ENCODE measurements at places on chromosomes 7 and 10.

DNA sequence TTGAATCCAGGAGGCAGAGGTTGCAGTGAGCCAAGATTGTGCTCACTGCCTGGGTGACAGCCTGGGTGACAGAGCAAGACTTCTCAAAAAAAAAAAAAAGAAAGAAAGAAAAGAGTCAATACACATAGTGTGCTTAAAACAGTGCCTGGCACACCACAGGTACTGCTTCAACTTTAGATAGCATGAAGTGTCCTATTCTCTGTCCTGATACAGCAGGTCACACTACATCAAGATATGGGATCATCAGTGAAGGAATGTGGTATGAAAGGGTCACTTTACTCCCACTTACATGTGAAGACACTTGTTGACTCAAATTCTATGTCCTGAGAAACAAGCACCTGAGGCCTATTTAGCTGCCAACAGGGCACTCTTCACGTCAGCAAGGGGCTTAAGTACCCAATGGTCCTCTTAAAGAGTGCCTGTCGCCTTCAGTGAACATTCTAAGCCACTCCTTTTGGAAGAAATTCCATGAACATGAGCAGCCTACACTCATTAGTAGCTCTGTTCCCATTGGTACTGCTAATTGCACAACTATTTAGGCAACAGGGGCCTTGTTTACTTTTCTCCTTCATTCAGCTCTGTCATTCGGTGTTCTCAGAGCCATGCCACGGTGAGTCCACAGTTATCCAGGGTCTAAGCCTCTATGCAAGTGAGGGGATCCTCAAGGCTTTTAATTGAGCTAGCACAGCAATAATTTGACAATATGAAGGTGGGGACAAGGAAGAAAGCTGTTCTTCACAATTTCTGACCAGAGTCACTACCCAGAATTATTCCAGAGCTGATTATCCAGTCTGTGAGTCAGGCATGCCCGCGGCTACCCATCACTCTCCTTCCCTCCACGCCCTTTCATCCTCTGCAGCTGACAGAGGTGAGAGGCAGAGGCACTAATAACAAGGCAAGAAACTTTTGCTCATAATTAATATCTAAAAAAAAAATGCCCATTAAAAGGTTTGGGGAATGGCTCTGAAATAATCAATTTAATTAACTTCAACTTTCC lies 56.6 kb upstream of the PTN start:
- DNase-seq = no peak

DNA sequence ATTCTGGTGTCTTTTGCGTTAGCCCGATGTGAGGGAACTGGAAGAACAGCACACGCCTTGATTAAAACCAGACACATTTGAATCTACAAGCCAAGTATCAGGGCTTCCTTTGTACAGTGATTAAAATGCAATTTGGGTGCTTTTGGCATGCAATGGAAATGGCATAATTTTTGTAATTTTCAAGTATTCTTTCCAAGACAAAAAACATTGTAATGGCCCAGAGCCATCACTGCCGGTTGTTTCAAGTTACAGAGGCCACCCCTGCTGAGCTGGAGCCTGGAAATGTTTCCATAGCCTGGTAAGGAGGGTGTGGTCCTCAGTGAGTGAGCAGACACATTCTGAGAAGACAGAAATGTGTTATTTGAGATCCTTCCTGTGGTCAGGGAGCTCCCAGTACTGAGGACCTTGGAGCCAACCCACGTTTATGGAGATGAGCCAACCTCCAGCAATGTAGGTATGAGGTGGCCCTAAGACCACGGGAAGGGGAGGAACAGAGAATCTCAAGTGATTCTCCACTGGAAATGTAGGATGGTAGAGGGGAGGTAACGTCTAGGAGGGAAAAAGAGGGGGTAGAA lies 20.9 kb downstream of the TEX36 start:
- DNase-seq = peak; percentile 91

- peak; percentile 39 for DNase-seq
Observed at GRCh38 chr7:116380025-116380424, 119.5 kb upstream of the CAV2 start.

DNA sequence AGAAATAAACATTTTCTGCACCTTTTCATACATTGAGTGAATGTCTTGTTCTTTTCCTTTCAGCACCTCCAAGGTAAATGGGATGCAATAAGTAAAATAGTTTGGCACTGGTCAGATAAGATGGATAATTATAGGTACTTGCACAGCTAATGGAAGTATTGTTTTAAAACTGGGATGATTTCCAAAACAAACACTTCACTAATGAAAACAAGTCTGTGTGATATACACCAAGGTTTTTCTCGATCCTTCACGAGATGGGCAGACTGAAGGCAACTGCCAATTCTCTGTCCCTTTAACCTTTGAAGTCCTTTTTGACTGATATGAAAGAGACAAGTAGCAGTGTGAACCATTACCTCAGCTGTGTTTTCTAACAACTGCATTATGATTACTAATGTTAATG lies 423.8 kb downstream of the GFRA1 start:
- DNase-seq = no peak

GRCh38 chr7:112381311-112382091 lies 68.8 kb upstream of the IFRD1 start:
- no peak for DNase-seq

DNA sequence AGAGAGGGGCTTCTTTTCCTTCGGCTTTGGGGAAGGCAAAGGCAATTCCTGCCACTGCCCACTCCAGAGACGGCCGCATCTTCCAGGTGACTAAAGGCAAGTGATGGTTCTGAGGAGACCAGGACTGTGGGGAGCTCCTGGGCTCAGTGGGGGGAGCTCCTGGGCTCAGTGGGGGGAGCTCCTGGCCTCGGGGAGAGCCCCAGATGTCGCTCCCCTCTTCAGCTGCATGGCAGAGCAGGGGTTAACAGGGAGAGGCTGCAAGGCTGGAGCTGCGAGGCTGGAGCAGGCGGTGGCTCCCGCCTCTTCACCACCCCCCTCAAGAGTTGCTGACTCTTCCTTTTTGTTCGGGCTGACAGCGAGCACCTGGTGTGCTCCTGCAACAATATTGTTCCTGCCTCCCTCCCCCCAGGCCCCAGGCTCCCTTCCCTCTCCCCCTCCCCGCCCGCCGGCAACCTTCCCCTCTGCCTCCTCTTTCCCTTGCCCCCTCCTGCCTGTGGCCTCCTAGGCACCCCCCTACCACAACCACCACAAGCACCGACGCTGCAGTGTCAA lies 56.3 kb upstream of the LBX1 start:
- DNase-seq = no peak

GRCh38 chr7:542713-543500 lies 23.3 kb upstream of the PDGFA start:
- peak; percentile 49 for DNase-seq

GRCh38 chr10:97149079-97149531 lies 36.7 kb downstream of the SLIT1 start:
- DNase-seq = no peak

GRCh38 chr10:129494740-129495139 lies 27.7 kb downstream of the MGMT start:
- no peak for DNase-seq

DNA sequence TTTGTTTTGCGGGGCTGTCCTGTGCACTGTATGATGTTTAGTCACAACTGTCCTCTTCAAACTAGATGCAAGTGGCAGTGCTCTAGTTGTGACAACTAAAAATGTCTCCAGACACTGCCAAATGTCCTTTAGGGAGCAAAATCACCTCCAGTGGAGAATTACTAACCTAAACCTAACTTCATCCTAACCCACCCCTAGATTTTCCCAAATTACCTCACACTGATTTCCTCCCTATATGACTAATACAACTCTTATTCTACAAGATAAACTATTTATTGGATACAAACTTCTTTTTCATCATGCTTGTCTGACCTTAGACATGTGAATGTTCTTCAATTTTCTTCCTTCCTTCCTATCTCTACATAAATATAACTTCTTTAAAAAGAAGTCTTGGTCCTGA lies 26.4 kb downstream of the PNPLA8 start:
- no peak for DNase-seq

DNA sequence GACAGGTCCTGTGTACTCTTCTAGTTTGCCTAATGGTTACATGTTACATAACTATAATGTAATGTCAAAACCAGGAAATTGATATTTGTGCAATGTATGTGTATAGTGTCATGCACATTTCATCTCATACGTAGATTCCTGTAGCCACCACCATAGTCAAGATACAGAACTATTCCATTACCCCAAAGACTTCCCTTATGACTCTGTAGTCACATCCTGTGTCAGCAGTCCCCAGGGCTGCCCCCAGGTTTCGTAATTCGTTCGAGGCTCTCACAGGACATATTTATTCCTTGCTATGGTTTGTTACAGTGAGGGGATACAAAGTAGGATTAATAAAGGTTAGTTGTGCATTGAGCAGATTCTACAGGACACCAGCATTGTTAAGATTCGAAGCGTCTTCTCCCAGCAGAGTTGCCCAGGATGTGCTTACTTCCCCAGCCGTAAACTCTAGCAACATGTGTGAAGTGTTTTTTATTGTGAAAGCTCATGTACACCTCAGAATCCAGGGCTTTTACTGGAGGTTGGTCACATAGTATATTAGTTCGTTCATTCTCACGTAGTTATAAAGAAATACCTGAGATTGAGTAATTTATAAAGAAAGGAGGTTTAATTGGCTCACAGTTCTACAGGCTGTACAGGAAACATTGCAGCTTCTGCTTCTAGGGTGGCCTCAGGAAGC lies 18.6 kb downstream of the RABGEF1 start:
- no peak for DNase-seq

DNA sequence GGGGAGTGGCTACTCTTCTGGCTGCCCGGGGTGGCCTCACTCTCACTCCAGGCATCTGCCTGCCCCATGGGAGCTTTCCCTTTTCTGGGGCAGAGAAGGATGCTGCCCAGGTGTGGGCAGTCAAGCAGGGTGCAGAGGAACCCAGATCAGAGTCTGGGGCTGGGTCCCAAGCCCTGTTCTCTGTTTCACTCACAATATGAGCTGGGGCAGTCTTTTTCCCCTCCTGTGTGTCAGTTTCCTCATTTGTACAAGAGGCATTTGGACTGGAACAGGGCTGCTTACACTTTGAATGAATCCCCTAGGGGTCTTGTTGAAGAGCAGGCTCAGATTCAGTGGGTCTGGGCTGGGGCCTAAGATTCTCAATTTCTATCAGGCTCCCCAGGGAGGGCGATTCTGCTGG lies 38.4 kb upstream of the AQP1 start:
- DNase-seq = no peak

DNA sequence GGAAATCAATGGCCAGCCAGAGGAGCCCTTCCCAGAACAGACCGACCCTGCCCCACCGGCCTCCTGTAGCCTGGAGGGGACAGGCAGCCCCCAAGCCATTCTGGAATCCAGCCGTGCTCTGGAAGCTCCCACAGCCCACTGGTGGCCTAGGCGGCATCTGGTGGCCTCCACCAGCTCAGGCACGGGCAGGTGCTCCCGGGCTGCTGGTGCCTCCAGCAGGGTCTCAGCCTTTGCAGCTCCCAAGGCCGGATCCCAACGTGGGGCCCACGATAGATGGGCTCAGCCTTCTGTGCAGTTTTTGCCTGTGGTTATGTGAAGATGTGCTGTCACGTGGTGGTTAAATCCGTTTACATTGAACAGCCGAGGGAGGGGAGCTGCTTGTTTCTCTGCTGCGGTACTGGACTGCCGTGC lies 44.4 kb downstream of the JAKMIP3 start:
- no peak for DNase-seq

GRCh38 chr7:79290398-79290797 lies 163.1 kb downstream of the MAGI2 start:
- no peak for DNase-seq

GRCh38 chr10:71388583-71389310 lies 8.0 kb upstream of the CDH23 start:
- no peak for DNase-seq

GRCh38 chr7:157485361-157485831 lies 148.6 kb downstream of the DNAJB6 start:
- DNase-seq = no peak

DNA sequence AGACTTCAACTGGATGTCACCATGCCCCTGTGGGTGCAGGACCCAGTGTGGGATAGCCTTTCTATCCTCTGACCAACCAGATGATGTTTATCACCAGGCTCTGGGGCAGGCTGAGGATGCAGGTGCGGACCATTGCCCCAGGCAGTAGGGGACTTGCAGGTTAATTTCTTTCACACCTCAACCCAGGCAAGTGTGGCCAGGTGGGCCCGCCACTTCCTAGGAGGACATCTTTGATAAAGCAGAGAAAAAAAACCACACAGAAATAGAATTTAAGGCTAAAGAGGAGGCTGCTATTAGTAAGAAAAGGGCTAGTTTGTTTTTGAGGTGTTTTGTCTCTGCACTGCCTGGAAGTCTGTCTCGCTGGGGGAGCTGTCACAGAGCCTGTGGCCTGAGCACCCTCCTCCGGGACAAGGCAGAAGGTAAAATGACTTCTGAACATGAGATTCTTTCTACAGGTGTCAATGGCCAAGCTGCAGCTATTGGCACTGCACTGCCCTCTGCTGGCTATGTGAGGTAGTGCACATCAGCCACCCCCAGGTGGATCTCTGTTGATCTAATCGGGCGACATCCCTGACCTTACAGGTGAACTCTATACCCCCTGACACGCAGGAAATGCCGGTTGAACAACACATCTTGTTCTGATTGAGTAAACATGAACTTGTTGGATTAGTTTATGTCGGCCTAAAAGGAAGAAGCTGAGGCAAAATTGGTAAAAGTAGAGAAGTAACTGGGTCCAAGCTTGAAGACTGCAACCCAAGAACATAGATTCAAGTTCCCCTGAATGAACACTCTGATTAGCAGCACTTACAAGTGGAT lies 21.0 kb downstream of the UPP1 start:
- no peak for DNase-seq

DNA sequence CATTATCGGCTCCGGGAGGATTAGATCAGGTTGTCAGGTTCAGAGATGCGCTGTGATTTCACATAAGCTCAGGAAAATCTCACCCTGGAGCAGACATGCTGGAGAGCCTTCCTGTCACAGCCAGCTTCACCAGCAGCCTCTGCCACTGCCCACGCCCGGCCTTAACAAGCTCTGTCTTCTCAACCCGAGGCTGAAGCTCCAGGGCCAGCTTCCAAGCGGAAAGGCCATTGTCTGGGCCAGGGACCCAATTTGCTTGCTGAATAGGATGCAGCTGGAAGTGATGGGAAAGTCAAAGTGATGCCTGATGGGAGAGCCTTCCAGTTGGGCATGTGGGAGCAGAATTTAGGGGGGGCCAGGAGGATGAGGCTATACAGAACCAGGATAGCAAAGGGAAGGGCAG lies 36.3 kb downstream of the C10orf105 start:
- no peak for DNase-seq

DNA sequence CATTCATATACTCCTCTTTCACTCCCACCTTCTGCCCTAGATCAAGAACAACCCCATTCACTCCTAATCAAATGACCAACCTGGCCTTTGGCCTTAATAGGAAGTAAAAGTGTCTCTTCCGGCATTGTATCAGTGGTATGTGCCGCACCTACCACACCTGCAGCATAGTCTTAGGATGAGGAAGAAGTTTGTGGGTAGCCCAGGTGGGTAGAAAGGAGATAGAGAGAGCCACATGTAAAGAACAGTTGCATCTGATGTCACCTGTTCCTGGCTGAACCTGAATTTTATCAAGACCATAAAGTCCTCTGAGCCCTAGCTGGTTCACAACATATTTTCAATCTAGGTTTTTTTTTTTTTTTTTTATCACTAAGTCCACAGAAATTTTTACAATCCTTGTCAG lies 55.5 kb upstream of the PTPN12 start:
- no peak for DNase-seq

Data from fibroblast of the conjunctiva (primary cell).